ENCODE measurements at places on chromosomes 7 and 10. TPM values are rescaled to one million over a fixed set of nuclear protein-coding genes. Genes with fewer than 3 reads are reported as not detected.

The NRG3 gene
- 0.41 TPM for total RNA-seq

The RADIL gene
- total RNA-seq: 5.6 TPM

The AKR1D1 gene
- not detected for total RNA-seq

The CNPY1 gene
- not detected for total RNA-seq

The PIP gene
- total RNA-seq: not detected

The CALHM1 gene
- not detected for total RNA-seq

The HOGA1 gene
- not detected for total RNA-seq

The PRLHR gene
- not detected for total RNA-seq

The MOSPD3 gene
- 12.6 TPM for total RNA-seq

The HECW1 gene
- total RNA-seq: 1.1 TPM

The CPA2 gene
- total RNA-seq: not detected

The OR9A4 gene
- not detected for total RNA-seq

The KCP gene
- 0.14 TPM for total RNA-seq

GRCh38 chr10:31635009-31635408, 293.6 kb downstream of the ARHGAP12 start:
- DNase-seq: no peak

DNA sequence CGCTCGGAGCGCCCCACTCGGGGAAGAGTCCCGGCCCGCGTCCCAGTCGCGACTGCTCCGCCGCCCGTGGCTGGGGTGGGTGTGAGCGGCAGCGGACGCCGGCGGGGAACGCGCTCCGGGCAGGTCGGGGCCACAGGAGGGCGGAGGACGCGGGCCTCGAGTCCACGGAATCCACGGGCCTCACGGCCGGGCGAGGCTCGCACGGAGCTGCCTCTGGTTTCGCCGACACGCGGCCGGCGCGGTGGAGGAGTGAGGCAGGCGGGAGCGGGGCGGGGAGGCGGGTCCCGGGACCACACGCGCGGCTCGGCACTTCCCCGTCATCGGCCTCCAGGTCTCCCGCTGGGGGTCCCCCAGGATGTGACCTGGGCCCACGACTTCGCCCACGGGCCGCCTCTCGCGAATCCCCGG, 533 bp upstream of the NKX6-2 start:
- no peak for DNase-seq

- no peak for DNase-seq
Measured at GRCh38 chr10:66940965-66941364, 15.1 kb downstream of the LRRTM3 start.

GRCh38 chr10:131125511-131126225, 185.9 kb downstream of the TCERG1L start:
- DNase-seq: no peak

DNA sequence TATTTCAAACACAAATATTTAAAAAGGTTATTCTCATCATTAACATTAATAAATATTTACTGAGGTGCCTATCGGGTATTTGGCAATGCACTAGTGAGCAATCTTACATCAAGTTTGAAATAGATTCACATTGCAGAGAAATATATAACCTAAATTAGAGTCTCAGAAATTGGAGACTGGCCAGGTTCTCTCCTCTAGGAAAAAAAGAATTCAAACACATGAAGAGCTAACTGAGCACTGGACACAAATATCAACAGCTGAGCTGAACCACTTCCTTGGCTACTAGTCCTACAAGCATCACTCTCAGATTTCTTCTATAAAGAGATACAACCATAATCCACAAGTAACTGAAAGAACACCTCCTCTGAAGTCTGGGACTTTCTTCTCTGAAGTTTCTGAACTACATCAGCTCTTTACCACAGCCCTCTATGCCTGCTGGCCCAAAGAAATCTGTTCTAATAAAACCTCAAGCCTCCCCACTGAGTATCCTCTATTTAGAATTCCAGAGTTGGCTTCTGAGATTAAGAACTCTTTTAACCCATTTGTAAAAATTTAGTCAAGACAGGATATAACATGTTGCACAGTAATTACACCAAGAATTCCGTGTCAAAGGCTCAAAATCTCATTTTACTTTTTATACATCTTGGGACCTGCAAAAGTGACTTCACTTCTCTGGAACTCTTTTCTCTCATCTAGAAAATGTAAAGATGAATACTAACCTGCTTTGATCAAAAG, 45.2 kb downstream of the MTERF1 start:
- DNase-seq: no peak

GRCh38 chr10:110006358-110007160, 1.2 kb upstream of the ADD3 start:
- DNase-seq: peak; percentile 84

GRCh38 chr10:48938281-48938680, 1.4 kb downstream of the LRRC18 start:
- DNase-seq: no peak

GRCh38 chr10:107072028-107072427, 92.5 kb downstream of the SORCS1 start:
- no peak for DNase-seq

- no peak for DNase-seq
Measured at GRCh38 chr7:138097064-138097741, 20.9 kb downstream of the AKR1D1 start.

DNA sequence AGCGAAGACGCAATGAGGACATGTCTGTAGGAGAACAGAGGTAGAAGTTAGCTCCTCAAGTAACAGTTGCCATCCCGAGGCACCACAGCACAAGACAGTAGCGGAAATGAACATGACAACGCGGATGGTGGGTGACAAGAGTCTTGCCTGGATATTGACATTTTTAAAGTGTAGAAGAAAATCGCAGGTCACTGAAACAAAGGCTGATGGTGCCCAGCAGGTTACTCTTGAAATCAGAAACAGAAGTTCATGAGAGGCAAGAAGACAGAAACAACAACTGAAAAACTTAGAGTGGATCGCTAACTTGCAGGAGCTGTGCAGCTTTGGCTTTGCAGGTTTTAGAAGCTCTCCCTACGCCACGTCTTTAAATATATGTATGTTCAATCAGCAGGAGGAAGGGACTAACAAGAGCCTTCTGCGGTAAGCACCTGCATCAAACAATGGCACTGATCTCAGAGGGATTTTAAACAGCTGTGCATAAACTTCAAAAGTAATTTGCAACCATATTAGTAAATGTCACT, 1.8 kb downstream of the PRKCQ start:
- DNase-seq: no peak

DNA sequence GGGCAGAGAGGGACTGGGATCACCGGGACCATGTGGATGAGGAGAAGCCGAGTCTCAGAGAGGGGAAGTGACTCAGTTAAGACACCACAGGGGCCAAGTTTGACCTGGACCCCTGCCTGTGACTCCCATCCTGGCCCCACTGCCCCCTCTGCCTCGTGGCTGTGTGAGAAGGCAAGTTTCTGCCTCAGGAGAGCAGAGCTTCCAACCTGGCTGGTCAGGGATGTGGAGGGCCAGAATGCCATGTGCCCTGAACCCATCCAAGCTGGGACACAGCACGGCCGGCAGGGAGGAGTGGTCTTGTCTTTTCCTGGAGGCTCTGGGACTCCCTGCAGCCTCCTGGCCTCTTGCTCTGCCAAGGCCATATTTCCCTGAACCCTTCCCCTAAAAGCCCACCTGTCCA, 19.5 kb downstream of the WDFY4 start:
- no peak for DNase-seq

GRCh38 chr10:34249634-34250033, 565.5 kb downstream of the PARD3 start:
- DNase-seq: no peak

DNA sequence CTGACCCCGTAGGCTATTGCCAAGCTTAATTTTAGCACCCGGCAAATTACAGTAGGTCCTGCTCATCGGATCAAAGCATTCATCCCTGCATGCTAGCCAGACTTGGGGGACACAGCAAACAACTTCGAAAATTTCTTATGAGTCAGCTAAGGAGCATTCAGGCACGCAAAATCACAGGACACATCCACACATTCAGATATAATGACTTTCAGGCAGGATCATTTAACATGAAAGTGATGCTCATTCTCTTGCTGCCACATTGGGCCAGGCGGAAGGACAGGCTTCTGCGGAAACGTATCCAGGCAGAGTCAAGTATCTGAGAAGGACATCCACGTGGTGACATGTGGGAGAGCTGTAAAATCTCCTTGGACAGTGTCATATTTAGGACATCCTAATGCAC, 474.0 kb upstream of the NRP1 start:
- DNase-seq: no peak

DNA sequence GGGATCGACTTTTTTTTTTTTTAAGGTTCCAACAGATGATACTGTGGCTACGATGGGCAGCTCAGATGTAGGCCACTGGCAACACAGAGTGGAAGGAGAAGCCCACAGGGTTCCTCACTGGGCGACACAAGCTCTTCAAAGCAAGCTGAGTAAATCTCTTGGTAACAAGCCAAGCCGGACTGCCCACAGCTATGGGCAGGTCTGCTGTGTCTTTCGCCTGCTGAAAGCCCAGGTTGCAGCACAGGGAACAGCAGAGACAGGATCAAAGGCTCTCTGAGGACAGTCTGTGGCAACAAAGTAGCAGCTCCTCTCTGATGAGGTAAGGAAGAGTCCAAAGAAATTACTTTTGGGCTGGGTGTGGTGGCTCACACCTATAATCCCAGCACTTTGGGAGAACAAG, 83.6 kb downstream of the KCNMA1 start:
- no peak for DNase-seq

DNA sequence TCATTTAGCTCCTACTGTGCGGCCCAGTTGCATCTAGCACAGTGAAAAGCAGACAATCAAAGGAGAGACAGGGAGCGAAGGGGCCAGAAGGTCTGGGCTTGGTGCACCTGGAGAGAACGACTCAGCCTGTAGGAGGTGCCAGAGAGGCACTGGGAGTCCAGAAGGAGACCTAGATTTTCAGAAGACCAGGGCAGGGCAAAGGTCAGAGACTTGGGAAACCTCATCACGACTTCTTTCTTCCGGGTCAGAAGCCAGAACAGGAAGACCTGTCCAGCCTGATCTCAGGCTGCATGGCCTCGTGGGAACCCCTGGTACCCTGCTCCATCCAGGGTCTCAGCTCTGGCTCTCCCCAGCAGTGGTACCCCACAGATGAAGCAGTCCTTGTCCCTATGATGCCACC, 5.2 kb downstream of the AGAP3 start:
- no peak for DNase-seq

- DNase-seq: no peak
Measured at GRCh38 chr7:151904270-151904669, 27.4 kb upstream of the PRKAG2 start.

DNA sequence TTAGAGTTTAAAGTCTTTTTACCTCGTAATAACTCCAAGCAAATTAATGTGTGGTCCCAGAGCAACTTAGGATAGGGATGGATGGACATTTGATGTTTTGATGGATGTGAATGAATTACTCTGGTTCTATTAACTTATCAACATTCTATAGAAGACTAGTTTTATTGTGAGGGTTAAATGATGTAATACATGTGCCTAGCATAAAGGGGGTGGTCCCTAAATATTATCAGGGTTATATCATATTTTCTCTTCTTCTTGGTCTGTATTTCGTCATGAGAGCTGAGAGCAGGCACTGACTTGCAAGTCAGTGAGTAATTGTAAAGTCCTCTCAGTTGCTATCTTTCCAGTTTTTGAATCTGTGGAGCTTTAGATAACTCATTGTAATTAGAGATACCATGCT, 219.3 kb downstream of the GATA3 start:
- DNase-seq: no peak
